Adrenal gland (tissue), 19 donors: ENCODE measurements at places on chromosomes 1 and 21. TPM values are rescaled to one million over a fixed set of nuclear protein-coding genes. Genes with fewer than 3 reads are reported as not detected.

DNA sequence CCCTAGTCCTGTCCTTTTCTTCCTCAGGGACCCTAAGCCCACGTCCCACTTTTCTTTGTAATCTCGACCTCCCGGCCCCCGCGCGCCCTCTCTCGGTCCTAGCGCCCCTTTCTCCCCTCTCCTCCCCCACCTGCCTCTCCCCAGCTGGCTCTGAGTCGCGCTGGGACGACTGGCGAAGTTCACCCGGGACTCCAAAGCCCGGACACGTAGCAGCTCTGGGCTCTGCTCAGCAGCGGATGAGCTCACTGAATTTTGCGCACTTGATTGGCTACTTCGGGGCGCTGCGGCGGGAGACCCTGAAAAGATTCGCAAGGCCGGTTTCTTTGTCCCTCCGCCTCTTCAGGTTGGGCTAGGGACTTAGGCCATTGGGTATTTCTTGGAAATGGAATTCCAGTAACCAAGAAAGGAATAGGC is 16.3 kb upstream of the ACKR1 start:
- DNase-seq = peak; percentile 77

GRCh38 chr1:28981210-28981609 is 66.8 kb downstream of the EPB41 start:
- no peak for DNase-seq

The C1orf185 gene
- polyA plus RNA-seq = not detected

The ERICH3 gene
- polyA plus RNA-seq = 1.5 TPM

The IL20 gene
- 0.13 TPM for polyA plus RNA-seq

GRCh38 chr1:179883040-179883744 is 1.1 kb downstream of the TOR1AIP1 start:
- no peak for DNase-seq

- no peak for DNase-seq
Measured at GRCh38 chr1:22503721-22504410, 52.2 kb downstream of the ZBTB40 start.

- no peak for DNase-seq
Measured at GRCh38 chr1:96233422-96233821, 488.2 kb upstream of the PTBP2 start.
